Memory B cell (primary cell): ENCODE measurements at places on chromosomes 3 and 15.

DNA sequence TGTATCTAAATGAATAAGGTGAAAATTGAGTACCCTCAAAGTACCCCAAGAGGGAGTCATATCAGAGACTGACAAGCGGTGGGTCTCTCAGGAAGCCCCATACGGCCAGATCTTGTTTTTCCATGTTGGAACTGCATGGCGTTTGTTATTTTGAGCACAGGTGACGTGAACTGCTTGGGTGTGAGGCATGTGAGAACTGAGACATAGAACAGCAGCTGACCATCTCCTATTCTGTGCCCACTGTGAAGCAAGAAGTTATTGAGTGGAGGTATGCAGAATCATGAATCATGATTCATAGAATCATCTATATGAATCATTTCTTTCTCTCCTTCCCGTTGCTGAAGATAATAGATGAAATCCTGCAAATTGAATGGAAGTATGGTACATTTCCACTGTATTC is 4.6 kb downstream of the VPS8 start:
- no peak for DNase-seq

DNA sequence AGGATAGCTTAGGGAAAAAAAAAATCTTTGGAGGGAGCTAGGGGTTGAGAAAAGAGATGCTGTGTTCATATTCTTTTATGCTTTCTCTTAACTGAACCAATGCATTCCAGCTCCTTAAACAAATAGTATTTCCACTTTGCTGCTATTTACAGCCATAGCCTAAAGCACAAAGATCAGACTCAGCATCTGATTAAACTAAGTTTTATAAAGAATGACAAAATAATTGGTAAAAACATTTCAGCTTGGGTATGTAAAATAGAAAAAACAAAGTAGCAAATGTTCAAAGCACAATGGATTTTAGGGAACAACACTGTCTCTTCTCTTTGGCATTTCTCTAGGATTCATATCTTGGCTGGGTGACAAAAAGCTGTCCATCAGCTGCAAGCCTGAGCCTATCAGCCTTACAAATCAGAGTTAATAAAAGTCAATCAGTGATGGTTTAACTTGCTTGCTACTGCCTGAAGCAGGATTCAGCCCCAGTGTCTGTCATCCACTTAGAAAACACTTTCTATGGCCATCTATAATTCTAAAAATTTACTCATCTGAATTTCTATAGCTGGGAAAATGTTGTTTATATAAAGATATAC is 232.1 kb upstream of the CDIN1 start:
- no peak for DNase-seq

GRCh38 chr15:56991017-56991416 is 72.6 kb downstream of the TCF12 start:
- no peak for DNase-seq

DNA sequence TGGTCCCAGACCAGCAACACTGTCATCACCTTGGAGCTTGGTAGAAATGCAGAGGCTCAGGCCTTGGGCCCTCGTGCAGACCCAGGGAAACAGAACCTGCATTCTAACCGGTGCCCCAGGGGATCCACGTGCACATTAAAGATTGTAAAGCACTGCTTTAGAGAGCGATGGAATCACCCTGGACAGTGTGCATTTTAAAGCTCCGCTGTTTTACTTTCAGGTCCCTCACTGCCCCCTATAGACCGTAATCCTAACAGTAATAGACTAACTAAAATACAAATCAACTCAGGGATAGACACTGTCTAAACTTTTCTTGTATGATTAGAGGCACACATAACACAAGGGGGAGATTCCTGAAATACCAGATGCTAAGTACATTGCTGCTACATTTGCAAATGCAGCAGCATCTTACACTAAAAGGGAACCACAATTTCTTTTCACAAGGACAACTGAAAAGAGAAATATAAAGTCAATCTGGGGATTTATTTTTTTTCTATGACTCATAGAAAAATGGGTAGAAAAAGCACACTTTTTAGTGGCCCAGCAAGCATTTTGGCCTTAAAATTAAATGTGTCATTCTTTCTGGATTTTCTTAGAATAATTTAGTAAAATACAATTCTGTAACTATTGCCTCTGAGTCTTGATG is 10.5 kb upstream of the SH3GL3 start:
- DNase-seq: no peak

GRCh38 chr15:80308002-80308401 is 56.0 kb upstream of the CTXND1 start:
- no peak for DNase-seq

DNA sequence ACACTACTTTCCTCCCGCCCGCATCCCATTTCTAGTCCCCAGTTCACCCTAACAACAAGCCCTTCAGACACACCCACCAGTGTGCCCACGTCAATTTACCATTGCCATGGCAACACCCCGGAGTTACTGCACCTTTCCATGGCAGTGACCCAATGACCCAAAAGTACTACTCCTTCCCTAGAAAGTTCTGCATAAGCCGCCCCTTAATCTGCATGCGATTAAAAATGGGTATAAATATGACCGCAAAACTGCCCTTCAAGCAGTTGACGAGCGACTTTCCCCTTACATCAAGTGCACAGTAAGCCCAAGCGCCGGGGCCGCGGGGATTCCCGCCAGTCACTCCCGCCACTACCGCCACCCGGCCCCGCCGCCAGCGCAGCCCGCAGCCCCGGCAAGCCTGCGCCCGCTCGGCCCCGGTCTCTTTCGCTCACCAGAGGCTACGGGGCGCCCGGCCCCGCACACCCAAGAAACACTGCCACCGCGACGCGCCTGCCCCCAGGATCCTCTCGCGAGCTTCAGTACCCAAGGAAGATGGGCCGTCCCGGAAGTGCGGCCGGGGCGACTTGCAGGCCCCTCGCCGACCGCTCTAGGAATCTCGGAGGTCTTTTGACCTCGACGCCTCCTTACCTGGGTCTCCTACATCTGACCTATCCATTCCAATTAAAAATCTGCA is 27.2 kb upstream of the ZNF502 start:
- DNase-seq: peak; percentile 63

GRCh38 chr3:186644683-186645082 is 4.5 kb downstream of the FETUB start:
- DNase-seq: no peak

DNA sequence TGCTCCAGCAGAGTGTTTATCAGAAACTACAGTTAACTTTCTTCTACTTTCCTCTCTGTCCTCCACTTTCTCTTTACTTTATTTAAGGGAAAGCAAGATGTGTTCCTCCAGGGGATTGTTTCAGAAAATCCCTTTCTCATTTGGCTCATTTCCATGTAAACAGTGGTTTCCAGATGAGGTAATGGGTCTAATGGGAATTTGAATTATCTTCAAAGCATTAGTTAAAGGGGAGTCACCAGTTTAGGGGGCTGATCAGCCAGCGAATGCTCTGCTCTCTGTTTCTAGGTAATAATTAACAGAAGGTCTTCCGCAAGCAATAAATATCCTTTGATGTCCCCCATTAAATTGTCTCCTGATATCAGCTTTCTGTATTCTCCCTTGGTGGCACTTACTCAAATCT is 30.4 kb upstream of the ZNF639 start:
- DNase-seq: no peak

GRCh38 chr3:116096631-116097030 is 348.7 kb downstream of the LSAMP start:
- DNase-seq: no peak

DNA sequence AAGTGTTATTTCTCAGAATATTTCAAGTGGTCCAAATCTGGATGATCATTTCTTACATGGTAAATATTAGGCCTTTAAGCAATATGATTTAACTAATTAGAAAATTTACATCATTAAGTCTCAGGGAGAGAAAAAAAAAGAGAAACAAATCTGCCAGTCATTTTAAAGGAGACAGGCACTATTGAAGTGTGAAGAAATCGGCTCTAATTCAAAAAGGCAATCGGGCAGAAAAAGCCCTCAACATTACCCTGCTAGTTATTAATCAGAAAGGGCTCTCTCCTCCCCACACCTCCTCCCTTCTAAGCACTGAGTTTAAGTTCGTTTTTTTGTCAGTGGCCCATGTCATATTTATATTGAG is 215.9 kb downstream of the MEIS2 start:
- no peak for DNase-seq

GRCh38 chr3:185253645-185254410 is at the start of gene EHHADH:
Gene EHHADH, minus strand, starts transcription at chr3:185254049. Its CDS starts 27 bp downstream, at chr3:185254022.
- DNase-seq: peak; percentile 42

GRCh38 chr15:69734699-69735098 is 282.1 kb downstream of the RPLP1 start:
- no peak for DNase-seq

DNA sequence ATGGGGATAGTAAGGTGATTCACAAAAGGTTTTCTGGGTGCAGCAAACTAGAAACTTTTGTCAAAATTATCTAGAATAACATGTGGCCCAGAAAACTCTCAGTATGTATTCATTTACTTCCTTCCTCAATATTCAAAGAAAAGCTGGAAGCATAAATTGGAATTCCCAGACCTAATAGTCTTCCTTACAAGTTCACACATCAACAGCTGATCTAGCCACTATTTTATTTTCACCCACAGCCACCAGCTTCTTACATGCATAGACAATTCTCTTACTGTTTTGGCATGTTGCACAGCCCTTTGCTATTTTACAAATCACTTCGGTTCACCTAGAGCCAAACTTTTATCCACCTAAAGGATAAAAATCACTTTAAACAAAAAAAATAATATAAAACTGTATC is 647.8 kb upstream of the CCDC54 start:
- DNase-seq: no peak

GRCh38 chr15:82699726-82700125 is 9.9 kb downstream of the AP3B2 start:
- DNase-seq: no peak

- no peak for DNase-seq
Measured at GRCh38 chr15:79635897-79636561, 203.9 kb downstream of the MINAR1 start.

- DNase-seq: no peak
Measured at GRCh38 chr3:130926504-130926903, 32.6 kb downstream of the ATP2C1 start.

GRCh38 chr3:8451696-8452095 is 49.9 kb upstream of the LMCD1 start:
- DNase-seq: no peak

DNA sequence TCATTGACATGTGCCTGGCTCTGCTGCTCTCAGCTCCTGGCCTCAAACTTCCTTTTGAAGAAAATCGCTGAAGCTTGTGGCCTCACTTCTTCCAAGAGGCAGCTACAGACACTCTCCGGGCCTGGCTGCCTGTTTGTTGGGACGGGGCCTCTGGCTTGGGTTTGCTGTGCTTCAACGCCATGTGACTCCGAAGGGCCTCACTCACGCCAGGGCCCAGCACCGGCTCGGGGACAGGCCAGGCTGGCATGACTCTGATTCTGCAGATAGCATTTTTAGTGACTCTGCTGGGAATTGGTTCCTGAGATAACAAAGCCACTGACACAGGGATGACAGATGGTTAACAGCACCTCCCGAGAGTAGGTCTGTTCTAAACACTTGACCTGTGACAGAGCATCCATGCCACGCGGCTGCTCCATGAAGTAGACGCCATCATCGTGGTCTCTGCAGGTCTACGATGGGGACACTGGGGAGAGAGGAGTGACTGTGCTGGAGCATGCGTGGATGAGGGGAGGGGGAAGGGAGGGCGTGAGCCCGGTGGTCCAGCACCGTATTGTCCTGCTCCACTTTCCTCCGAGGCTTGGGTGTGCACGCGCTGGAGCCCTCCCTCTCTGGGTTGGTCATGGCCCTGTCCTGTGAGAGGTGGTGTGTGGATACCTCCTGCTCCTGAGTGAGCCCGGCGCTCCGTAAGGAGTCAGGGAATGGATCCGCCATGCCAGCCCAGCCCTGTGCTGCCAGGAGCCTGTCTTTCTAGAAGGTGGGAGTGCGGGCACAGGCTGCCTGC is 133.6 kb downstream of the TJP1 start:
- DNase-seq: no peak

DNA sequence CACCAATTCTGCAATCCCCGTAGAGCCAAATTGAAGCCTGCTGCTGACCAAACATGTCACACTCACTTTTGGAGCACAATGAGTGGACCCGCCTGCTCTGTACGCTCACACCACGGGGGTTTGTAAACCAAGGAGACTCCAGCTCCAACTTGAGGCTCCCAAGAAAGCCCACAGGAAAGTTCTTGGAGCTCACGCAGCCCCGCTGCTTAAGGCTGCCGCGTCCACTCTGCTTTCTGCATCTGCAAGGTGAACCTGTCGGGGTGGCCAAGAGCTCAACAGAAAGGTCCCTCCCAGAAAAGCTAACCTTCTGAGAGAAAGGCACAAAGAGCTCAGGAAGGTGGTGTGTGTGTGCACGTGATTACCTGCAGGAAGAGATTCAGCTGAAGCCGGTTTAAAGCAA is 94.9 kb downstream of the PCSK6 start:
- DNase-seq: no peak

- no peak for DNase-seq
Measured at GRCh38 chr15:97759363-97759762, 201.1 kb upstream of the ARRDC4 start.

GRCh38 chr15:84947947-84948830 is 33.5 kb upstream of the PDE8A start:
- no peak for DNase-seq
